ENCODE measurements at places on chromosomes 11 and 22. TPM values are rescaled to one million over a fixed set of nuclear protein-coding genes. Genes with fewer than 3 reads are reported as not detected.

RCN1 gene
- 262 TPM for total RNA-seq

HARBI1 gene
- 4.3 TPM for total RNA-seq

CCDC116 gene
- total RNA-seq, result 0.13 TPM

MPPED2 gene
- total RNA-seq, result 0.16 TPM

THY1 gene
- 107 TPM for total RNA-seq

VSIG2 gene
- not detected for total RNA-seq

ZNF280B gene
- total RNA-seq, result 3.6 TPM

SHISAL1 gene
- 0.31 TPM for total RNA-seq

GRCh38 chr11:74844865-74845264 lies 96.2 kb downstream of the RNF169 start:
- DNase-seq, result no peak

DNA sequence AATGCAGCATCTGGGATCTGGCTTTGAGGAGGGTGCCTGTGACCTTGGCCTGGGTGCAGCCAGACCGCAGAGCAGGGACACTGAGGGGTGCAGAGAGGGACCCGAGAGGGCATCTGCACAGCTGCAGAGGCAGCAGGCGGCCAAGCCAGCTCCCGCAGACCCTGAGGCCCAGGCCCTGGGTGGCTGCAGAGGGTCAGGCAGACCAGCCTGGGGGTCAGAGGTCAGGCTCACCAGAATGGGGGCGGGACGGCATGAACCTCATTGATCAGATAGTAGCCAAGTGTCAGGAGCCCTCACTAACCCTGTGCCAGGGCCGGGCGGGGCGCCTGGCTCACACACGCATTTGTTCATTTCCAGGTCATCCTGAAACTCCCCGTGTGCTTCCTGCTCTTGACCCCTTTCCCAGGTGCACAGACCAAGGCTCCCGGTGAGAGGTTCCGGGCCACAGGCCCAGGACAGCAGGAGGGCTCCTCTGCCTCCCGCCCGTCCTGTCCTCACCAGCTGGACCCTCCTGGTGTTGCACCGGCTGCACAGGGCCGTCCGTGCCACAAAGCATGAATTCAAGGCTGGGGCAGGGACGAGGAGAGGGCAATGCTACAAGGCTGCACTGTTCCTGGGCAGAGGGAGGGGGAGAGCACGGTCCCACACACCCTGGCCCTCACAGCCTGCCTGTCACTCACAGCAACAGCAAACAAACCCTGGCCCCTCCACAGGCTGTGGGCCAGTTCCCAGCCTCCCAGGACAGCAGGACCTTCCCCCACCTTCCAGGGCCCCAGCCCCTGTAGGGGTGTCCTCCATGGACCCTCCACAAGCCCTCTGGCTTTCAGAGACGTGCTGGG lies 3.3 kb downstream of the RTN4R start:
- DNase-seq, result no peak

DNA sequence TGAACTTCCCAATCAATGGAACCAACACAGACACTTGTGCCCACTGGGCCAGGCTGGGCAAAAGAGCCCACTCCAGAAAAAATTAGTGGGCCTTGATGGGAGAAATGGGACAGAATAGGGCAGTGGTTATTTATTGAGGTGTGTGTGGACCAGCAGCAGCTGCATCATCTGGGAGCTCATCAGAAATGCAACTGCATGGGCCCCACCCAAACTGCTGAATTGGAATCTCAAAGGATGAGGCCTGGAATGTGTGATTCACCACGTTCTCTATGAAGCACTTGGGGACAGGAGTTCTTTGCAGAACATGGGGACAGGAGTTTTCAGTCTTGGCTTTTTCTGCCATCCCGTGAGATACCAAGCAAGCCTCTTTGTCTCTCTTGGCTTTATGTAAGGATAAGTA lies 255.6 kb upstream of the PLET1 start:
- DNase-seq, result peak; percentile 82

GRCh38 chr11:117199916-117200812 lies 994 bp downstream of the TAGLN start:
- peak; percentile 32 for DNase-seq

GRCh38 chr11:19918302-19919049 lies 205.8 kb downstream of the NAV2 start:
- DNase-seq, result no peak

DNA sequence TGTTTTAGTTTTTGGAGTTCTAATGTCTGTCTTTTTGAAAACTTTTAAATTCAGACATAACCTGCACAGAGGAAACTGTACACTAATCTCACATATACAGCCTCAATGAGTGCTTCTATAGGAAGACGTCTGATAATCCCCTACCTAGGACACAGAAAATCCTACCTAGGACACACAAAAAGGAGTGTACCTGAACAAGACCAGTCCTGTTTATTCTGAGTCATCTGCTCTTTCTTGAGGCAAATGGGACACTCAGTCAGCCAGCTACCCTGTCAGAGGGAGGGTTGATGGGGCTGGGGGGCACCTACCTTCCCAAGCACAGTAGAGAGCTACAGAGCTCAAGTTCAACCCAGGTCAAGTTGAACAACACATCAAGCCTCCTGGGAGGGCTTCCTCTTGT lies 346.6 kb upstream of the NCAM1 start:
- DNase-seq, result no peak

DNA sequence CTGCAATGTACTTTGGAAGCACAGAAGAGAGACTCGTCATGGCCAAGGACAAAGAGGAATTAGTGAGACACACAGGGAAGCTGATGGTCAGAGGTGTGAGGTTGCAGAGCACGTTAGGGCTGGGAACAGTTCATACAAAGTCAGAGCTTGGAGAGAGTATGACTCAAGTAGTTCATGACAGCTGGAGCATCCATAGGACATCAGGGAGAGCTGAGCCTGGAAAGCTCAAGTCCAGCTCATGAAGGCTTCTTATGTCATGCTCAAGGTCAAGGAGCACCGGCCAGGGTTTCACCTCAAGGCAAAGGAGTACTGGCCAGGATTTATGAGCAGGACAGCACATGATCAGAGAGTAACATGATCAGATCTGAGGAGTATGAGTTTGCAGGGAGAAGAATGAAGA lies 64.6 kb upstream of the CHST1 start:
- no peak for DNase-seq

- no peak for DNase-seq
These were observed 35.2 kb upstream of the CCDC89 start for GRCh38 chr11:85721191-85721590.

GRCh38 chr11:19862091-19862490 lies 149.5 kb downstream of the NAV2 start:
- DNase-seq, result no peak

DNA sequence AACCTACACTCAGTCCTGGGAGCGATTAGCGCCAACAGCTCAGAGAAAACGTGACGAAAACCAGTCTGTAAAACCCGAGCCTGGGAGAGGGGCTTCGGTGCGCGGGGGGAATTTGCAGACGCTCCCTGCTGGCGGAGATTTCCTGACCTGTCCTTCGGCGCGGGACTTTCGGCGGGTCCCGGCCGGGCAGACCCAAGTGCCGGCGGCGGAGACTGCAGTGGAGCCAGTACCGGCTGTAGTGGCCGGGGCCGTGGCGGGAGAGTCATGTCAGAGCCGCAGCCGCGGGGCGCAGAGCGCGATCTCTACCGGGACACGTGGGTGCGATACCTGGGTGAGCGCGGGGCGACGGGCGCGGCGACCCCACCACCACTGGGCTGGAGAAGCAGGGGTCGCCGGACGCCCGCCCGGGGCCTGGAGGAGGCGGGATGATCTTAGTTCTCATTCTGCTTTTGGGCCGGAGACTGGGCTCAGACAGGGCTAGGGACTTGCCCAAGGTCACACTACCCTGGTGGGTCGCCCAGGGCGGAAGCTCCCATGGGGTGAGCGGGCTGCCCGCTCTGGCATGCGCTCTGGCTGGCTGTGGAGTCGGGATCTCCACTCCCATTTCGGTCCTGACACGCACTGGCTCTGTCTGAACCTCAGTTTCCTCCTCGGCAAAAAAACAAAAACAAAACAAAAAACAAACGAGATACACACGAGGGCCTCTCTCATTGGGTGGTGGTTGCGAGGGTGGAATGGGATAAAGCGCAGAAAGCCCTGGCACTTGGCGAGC lies at the start of gene MTFP1:
Gene MTFP1 (plus strand): TSS at position 153 of the 772 bp plus-strand sequence. CDS start 112 bp downstream, at position 265.
- DNase-seq, result peak; percentile 73

- peak; percentile 61 for DNase-seq
These were observed 111.0 kb upstream of the ARHGAP42 start for GRCh38 chr11:100575860-100576717.

DNA sequence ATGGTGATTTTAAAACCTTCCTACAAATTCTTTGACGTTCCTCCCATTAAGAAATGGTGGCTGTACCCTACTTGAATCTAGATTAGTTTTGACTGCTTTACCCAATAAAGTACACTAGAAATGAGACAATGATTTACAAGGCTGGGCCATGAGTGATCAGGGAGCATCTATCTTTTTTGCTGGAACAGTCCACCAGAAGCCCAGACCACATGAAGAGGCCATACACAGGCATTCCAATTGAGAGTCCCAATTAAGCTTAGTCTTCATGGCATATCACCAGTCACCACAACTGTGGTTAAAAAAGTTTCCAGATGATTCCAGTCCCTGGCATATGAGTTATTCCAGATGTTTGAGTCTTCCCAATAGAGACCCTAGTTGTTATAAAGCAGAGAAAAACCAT lies 39.5 kb downstream of the FAM76B start:
- DNase-seq, result no peak

DNA sequence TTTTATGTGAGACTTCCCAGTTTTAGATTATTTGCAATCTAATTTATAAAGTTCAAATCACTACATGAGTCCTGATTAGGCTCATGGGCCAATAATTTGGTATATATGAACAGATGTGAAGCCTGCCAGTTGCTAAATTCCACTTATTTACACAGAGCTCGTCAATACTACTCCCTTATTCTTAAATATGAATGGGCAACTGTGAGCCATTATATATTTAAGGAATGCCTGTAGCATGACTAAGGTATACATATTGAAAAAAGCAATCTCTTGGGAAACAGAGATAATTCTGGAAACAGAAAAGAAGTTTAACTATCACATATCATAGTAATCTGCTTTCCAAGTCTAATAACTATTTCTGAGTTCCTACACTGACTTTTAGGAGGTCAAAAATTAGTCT lies 27.0 kb downstream of the RBMXL2 start:
- DNase-seq, result no peak

DNA sequence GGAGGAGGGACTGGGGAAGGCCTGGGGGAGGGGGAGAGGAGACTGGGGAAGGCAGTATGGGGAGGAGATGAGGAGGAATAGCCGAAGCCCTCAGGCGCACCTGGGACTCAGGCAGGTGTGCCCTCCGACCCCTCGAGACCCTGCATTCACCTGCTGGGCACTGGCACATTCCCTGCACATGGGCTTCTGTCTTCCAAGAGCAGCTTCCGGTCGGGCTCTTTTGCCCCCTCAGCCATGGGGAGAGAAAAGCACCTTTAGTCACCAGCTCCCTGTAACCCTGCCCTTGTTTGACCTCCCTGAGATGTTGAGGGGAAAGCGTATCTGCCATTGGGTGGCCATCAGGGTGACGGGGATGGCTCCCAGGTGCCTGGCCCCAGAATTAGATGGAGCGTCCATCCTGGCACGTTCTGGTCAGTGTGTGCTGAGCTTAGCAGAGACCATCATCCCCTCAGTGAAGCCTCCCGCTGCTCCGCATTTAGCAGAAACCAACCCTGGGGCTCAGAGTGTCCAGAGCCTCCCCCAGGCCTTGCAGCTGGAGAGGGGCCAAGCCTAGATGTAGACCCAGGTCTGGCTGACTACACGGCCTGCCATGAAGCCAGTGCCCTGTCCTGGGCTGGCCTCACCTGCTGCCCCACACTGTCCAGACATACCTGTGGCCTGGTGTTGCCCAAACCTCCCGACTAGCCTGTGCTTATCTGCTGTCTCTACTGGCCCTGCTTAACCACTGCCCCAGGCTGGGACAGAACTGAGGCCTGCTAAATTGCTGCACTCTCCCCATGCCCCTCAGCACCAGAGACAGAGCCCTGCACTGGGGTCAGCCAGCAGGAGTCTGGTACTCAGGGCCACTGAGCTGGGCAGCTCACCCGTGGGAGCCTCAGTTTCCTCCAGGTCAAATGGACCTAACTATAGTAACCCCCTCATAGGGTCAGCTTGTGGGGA lies 6.2 kb downstream of the ANO1 start:
- DNase-seq, result no peak

DNA sequence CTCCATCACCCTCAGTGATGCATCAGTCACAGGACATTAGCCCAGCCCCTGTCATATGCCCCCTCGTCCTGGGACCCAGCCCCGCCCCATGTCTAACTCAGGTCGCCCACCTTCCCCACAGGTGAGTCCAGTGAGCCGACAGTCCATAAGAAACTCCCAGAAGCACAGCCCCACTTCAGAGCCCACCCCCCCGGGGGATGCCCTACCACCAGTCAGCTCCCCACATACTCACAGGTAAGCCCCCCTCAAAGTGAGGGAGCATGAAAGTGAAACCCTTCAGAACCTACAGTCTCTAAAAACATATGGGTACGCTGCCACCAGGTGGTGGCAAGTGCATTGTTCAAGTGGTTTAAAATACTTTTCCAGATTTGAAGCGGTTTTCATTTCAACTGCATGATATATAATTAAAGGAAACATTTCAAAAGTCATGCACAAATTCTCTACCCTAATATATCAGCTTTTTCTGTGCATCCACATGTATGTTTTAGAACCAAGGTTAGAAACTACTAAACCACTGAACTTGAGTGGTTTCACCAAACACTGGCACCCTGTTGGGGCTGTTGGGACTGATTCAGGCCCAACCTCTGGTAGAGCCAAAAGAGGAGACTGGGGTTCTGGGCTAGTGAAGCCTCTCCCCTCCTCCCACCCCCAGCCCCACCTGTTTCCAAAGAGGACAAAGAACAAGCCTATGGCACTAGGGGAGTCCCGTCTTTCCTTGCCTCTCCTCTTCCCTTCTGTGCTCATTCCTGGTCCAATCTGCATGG lies 17.3 kb downstream of the EPS8L2 start:
- DNase-seq, result peak; percentile 66

GRCh38 chr11:15473954-15474837 lies 359.5 kb downstream of the INSC start:
- no peak for DNase-seq

- peak; percentile 87 for DNase-seq
These were observed 4.2 kb downstream of the ARHGAP1 start for GRCh38 chr11:46696212-46696558.

DNA sequence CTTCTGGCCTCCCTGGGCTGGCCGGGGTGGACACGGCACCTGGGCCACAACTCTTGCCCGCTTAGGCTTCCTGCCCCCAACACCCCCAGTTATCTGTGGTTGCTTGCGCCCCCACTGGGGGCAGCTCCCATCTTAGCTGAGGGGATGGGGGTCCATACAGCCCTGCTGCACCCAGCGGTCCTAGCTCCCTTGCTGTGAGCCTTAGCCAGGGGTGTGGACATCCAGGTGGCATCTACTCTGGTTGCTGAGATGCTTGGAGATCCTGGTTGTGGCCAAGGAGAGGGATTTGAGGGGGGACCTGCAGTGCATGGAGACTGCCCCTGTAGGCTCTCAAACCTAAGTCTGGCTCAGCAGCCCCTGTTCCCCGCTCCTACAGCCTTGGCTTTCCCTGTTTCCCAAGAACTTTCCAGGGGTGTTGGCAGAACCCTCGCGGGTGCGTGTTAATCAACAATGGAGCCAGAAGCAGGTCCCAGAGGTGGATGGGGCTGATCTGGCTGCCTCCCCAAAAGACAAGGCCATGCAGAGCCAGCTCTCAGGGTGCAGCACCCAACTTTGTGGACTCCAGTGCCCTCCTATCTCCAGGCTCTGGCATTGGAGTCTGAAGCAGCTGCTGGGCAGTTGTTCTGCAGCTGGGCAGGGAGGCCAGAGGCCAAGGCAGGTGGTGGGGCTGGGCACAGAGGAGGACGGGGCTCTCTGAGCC lies 3.3 kb downstream of the KCNQ1 start:
- no peak for DNase-seq

Data from myocyte (in vitro differentiated cells).